ENCODE measurements at places on chromosomes 4 and X.

DNA sequence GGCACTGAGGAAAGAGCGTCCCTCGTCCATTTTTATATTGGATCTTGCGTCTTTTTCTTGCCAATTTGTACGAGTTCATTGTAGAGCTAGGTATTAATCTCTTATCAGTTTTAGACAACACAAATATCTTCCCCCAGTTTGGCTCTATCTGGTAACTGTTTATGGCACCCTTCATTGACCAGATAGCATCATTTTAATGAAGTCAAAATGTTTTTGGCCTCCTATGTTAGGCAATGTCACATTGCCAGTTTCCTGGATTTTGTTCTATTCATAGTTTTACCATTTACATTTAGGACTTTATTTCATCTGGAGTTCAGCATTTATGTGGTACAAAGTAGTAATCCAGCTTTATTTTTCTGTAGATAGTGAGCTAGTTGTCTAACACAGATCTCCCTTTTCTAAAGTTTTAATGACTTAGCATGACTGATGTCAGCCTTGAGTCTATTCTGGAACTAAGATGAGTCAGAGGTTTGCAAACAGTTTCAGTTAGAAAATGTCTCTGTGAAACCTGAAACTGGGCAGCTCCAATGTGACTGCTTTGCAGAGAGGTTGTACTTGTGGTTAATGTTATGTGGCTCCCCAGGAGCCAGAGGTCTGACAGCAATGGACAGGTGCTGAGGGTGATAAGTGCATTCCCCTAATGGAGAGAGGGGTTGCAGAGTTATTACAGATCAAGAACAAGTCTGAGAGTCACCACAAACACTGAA is 5.3 kb upstream of the STBD1 start:
- DNase-seq, result peak; percentile 49

GRCh38 chr4:7865533-7865932 is 74.1 kb downstream of the AFAP1 start:
- no peak for DNase-seq

DNA sequence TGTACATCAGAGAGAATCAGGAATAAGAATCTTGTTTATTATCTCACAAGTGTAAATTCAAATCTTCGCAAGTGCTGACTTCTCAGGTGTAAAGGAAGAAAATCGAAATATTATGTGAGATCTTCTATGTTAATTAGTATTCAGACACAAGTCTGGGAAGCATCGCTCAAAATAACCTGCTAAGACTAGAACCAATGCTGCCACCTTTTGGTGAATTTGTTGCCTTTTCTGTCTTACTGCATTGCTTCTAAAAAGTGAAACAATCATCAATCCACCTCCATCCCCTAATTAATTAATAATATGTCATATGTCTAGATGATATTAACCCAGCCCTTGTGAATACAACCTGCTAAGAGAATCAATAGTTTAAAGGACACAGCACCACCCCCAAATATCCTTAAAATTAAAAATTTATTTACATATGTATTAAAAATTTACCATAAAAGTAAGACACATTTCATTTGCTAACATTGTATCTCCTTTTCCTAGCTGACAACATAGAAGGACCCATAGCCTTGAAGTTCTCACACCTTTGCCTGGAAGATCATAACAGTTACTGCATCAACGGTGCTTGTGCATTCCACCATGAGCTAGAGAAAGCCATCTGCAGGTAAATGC is 3.5 kb downstream of the EPGN start:
- DNase-seq, result peak; percentile 52

DNA sequence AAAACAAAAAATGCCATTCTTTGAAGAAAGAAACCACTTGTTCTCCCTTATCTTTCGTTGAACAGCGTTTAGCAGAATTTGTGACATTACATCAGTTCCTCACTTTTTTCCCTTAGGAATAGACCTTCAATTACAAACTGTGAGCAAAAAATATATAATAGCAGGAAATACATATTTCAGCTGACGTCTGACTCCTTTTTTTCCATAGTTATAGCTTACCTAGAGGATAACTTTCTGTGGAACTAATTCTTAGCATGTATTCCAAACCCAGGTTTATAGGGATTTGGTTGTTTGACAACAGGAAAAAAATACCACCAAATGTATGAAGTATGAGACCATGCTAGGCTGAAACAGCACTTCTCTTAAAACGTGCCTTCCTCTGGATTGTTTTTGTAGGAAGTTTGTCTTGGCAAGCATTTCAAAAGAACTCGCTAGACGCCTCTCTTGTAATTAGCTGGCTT is 2.0 kb upstream of the LIMCH1 start:
- DNase-seq, result no peak

GRCh38 chrX:110442635-110443034 is 84.0 kb downstream of the RTL9 start:
- no peak for DNase-seq

- no peak for DNase-seq
These were observed 17.4 kb downstream of the KLF3 start for GRCh38 chr4:38681281-38681991.

GRCh38 chrX:82218361-82218760 is 1016.5 kb downstream of the SH3BGRL start:
- DNase-seq, result peak; percentile 28

GRCh38 chrX:54931107-54931506 is 10.5 kb downstream of the TRO start:
- DNase-seq, result no peak

DNA sequence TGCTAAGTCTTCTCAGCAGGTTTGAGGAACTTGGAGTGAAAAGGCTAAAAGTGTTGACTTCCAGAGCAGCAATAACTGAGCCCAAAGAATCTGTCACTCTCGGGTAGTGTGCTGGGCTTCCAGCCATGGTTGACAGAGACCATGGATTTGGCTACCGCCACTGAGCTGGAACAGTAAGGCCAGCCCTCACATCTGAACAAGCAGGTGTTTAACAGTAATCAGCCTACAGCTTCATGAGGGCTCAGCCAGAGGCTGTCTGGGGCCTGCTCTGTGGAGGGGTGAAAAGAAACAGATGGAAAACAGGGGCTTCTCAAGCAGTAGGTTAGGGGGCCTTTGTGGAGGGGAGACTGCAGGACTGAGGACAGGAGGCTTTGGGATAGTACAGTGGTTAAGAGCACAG is 14.9 kb downstream of the RASL11B start:
- DNase-seq, result no peak

- DNase-seq, result no peak
These were observed 1026.3 kb upstream of the PABPC4L start for GRCh38 chr4:135227842-135228241.

DNA sequence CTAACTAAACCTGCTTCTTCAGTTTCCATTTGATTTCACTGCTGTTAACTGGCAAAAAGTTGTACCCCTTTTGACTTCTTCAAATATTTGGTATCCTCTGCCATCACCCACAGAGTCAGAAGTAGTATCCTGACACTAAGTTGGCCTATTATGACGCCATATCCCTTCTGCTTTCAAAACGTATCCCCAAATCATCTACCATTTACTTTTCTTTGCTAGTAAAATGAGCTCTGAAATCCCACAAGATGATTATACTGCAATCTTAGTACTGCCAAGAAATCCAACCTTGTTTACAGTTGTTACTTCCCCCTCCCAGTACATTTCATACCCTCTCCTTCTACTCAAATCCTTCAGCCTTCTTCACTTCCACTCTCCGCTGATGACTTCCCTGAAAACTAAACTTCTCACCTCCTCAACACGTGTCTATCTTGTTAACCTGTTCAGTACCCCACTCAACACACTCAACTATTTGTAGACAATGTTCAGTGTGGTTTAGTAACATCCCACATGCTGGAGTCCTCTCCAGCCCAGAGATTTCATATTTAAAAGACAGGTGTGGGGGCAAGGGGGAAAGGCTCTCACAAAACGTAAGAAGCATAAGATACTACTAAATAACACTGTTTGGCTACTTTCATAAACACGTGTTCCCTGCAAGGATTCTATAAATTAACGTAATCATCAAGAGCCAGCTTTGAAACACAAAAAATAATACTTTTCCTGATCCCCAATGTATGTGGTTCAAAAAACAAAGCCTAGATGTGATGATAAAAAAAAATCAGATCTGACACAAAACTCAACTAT is 1.3 kb downstream of the NAF1 start:
- DNase-seq, result no peak

DNA sequence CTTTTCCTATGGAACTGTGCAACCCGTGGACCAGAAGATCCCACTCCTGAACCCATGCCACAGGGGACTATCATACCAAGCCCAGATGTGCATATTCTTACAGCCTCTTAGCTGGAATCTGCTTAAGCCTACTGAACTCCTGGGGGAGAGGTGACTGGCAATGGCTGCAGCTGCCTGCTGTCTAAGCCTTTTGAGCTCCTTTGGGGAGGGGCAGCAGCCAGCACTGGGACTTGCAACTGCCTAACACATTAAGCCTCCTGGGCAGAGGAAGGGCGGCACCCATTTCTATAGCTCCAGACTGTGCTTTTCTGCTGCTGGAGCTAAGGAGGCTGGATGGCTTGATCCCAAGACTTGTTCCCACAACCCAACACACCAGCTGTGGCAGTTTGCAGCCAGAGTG is 117.9 kb upstream of the VEGFC start:
- no peak for DNase-seq

GRCh38 chr4:1445716-1446445 is 39.6 kb upstream of the NKX1-1 start:
- DNase-seq, result no peak

GRCh38 chr4:66921433-66921832 is 623.9 kb downstream of the CENPC start:
- DNase-seq, result no peak

GRCh38 chrX:92232182-92232581 is 453.0 kb downstream of the PCDH11X start:
- DNase-seq, result no peak

DNA sequence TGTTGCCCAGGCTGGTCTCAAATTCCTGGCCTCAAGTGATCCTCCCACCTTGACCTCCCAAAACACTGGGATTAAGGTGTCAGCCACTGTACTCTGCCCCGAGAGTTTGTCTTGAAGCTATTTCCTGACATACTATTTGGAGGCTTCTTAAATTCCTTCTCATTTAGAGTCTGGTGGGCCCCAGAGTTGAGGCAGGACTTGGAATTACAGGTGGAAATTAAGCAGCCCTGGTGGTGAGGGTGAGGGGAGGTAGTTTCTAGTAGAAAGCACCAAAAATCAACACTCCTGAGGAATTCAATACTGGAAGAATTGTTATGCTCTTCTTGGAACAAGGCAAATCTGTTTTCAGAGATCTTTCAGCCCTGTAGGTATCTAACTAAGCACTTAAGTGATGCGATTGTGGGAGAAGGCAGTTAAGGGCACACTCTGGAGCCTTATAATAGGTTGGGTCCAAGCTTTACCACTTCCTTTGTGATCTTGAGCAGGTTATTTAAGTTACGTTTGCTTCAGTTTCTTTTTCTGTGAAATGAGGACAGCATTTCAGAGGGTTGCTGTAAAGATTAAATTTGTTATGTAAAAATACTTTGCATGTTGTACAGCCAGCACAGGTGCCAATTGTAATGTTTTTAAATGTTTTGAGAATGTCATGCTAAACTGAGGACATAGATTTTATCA is 200.7 kb downstream of the SOWAHB start:
- DNase-seq, result no peak

- DNase-seq, result no peak
These were observed 28.4 kb upstream of the WFS1 start for GRCh38 chr4:6241062-6241845.

DNA sequence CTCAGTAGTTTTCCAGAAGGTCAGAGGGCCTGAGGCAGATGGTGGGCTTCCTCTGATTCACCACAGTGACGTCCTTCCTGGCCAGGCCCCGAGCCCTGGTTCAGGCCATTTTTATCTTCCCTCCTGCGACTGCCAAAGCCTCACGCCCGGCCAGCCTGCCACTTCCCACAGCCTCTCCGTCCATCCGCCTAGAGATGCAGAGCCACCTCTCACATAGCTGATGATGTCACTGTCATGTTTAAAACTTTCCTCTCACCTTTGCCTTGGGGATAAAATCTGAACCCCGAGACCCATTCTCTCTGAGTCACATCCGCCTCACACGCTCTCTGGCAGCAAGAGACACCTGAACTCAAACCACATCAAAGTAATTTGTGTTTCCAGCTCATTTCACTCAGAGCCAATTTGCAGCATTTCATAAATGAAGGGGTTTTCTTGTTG is 175.3 kb downstream of the QDPR start:
- no peak for DNase-seq

GRCh38 chr4:23602720-23603119 is 287.1 kb downstream of the PPARGC1A start:
- no peak for DNase-seq

- no peak for DNase-seq
These were observed 72.8 kb downstream of the IRF2 start for GRCh38 chr4:184401397-184402171.

GRCh38 chr4:76160355-76160754 is 12.2 kb upstream of the NUP54 start:
- no peak for DNase-seq

Measured in SHP77 (cell line).